ENCODE measurements at places on chromosomes 12 and 14.
A peak's percentile ranks its signal among the peaks of the same experiment; 100 is the strongest.

DNA sequence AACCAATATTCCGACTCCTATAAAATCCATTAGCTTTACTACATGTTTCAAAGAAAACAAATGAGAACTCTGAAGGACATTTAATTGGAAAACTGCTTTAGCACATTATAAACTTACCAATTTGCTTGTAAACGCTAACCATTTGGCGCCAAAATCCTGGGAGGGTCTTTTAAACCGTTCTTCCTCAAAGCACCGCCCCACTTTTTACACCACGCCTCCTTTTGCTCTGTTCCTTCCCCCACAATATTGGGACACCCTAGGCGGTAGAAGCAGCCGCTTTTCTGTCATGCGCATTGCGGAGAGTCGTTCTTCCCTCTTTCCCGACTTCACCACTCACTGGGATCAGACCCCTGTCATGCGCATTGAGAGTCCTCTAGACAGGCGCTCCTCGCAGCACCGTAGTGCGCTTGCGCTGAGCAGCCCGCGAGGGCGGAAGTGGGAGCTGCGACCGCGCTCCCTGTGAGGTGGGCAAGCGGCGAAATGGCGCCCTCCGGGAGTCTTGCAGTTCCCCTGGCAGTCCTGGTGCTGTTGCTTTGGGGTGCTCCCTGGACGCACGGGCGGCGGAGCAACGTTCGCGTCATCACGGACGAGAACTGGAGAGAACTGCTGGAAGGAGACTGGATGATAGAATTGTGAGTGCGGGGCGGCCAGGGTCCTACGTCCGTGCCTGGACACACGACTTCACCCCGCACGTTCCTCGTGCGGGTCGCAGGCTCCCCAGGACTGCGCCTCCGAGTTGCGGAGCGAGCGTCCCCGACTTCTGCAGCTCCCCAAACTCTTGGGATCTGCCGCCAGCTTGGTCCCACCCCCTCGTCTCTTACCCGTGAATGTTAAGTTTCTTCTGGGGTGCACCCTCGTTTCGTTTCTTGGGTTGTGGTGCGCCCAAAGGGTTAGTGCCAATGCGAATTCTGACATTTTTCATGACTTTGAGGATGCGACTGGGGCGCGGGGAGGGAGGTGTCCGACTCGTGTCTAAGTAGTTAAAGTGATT lies at the start of gene TMX1:
Gene TMX1 (plus strand): TSS at position 435 of the 991 bp plus-strand sequence. CDS start 46 bp downstream, at position 481.
- peak; percentile 93 for DNase-seq

DNA sequence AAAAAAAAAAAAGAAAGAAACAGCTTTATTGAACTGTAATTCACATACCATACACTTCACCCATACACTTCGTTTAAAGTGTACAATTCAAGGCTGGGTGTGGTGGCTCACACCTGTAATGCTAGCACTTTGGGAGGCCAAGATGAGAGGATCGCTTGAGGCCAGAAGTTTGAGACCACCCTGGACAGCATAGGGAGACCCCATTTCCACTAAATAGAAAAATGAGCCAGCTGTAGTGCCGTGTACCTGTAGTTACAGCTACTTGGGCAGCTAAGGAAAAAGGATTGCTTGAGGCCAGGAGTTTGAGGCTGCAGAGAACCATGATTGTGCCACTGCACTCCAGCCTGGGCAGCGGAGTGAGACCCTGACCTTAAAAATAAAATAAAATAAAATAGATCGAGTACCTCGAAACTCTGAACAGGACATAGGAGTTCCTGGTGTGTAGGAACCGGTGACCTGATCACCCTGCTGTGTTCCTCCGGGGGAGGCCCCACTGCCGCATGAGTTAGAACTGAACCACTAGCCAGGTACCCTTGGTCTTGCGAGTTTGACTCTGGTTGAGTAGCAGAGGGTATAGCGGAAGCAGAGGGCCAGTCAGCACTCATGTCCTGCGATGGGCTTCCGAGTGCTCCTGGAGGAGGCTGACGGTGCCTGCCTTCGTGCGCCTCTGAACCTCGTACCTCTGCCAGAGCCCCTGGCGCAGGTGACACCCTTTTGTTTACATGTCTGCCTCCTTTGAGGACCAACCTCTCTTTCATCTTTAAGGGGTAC lies 80.0 kb downstream of the B4GALNT3 start:
- no peak for DNase-seq

- DNase-seq = no peak
These were observed 8.4 kb upstream of the KRT80 start for GRCh38 chr12:52200086-52200780.

DNA sequence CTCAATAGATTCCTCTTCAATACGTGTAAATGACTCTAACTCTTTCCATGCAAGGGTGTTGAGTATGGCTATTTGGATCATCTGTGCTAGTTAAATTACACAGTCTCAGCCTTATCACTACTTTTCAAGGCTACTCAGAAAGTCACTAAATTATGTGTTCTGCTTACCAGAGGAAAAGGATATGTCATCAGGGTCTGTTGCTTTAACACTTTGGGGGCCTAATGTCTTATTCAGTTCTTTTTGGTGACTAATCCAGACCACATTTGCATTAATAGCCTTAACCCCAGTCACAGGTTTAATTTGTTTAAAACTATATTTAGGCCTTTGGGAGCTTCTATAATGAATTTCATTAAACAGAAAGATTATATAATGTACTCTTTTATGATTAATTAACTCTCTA lies 649.3 kb downstream of the RPS29 start:
- DNase-seq = no peak

DNA sequence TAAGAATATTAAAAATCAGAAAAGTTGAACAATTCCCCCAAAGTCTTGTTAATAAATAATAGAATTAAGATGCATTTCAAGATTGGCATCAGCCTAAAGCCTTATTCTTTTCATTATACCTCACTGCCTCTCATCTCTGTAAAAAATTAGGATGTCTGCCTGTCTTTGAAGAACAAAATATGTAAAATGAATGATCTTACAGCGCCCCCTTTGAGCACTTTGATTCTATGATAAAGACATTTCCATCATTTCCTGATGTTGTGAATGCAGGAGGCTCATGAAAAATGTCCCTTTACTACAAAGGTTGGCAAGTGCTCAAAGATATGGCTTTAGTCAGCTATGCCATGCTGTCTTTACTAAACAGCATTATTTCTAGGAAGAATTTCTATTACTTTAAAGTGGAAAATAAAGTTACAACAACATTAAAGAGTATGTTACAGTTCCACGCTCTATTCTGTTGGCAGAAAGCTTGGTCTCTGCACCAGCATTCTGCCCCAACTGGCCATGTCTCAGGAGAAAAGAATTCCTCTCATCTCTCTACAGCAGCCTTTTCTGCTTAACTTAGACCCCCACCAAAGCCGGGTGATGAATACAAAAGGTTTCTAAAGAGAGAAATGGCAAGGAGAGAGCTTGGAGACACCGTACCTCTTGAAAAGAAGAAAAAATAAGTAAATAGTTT lies 95.1 kb downstream of the LLPH start:
- no peak for DNase-seq

- DNase-seq = no peak
These were observed 95.4 kb downstream of the KCNK10 start for GRCh38 chr14:88227693-88228092.

GRCh38 chr14:92510972-92511371 lies 2.6 kb upstream of the RIN3 start:
- DNase-seq = no peak

- no peak for DNase-seq
These were observed 36.4 kb upstream of the ATF1 start for GRCh38 chr12:50727466-50727865.

- DNase-seq = no peak
These were observed 19.3 kb downstream of the GXYLT1 start for GRCh38 chr12:42125388-42125767.

- DNase-seq = no peak
These were observed 830.1 kb upstream of the MGAT4C start for GRCh38 chr12:87086118-87086891.

DNA sequence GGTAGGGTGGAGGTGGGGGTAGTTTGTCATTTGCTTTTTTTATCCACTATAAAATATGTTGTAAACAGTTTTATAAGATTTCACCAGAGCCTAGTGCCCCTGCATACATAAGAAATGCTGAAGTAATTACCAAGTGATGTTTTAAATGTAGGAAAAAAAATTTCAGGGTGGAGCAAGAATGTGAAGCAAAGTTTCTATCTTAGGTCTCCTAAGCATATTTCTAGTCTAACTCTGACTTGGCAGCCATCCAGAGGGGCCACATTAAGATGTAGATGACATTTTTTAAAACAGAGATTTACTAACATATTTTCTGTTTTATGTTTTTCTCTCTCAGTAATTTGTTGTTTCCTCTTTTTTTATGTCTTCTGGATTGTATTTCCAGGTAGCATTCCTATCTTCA lies 15.8 kb upstream of the KRAS start:
- DNase-seq = no peak

DNA sequence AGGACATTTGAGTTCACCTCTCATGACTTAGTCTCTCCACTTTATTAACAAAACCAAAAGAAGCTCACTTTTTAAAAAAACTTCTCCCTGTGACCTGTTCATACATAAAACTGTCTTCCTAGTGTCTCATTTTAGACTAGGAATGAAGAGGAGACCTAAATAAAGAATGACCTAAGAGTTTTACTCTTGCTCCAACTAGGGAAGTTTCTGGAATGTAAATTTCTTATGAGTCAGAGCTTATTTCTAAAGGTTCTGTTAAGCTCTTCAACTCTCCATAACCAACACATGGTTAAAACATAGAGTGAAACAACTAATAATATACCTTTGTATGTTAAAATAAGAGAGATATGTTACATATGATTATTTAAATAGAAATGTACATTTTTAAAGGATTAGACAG lies 369.8 kb downstream of the EMP1 start:
- DNase-seq = no peak
